ENCODE measurements at places on chromosomes 13 and 19.

DNA sequence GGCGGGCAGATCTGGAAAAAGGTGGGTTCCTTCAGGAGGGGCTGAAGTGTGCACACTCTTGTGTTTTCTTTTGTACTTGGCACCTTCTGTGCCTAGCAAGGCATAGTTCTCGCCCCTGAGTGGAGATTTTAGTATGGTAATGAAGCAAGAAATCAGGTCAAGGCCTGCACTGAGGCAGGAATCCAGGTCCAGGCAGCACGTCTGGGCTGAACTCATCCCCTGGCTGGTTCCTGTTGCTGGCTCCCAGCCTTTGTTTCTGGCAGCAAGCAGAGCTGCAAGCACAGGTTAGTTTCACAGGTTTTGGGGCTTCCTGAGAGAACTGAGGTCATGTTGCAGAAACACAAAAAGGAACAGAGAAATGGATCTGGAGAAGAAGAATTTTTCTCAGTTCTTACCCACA, 21.2 kb downstream of the SIGLEC7 start:
- peaks cover 4% of the 10 kb centered on the region for H3K36me3 ChIP-seq
- no peak for DNase-seq
- H3K4me1 ChIP-seq: peaks cover 63% of the 10 kb centered on the region
- no peak overlapping the region for H3K4me3 ChIP-seq

DNA sequence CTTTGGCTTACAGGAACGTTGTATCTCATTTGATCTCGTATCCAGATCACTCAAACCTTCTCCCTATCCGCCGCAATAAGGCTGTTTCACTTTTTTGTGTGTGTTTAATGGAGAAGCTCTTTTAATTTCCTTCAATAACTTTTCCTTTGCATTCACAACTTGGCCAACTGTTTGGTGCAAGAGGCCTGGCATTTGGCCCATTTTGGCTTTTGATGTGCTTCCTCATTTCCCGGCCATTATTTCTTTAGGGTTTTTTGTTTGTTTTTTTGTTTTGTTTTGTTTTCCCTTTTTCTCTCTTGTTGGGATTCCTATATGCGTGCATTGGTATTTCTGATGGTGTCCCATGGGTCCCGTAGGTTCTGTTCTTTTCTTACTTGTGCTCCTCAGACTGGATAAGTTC, 6.1 kb upstream of the UPF3A start:
- no peak for DNase-seq
- H3K27me3 ChIP-seq: no peaks in the 10 kb centered on the region
- no peak overlapping the region for H3K4me3 ChIP-seq
- H3K36me3 ChIP-seq: peaks cover 50% of the 10 kb centered on the region
- peaks cover 19% of the 10 kb centered on the region for H3K4me1 ChIP-seq

DNA sequence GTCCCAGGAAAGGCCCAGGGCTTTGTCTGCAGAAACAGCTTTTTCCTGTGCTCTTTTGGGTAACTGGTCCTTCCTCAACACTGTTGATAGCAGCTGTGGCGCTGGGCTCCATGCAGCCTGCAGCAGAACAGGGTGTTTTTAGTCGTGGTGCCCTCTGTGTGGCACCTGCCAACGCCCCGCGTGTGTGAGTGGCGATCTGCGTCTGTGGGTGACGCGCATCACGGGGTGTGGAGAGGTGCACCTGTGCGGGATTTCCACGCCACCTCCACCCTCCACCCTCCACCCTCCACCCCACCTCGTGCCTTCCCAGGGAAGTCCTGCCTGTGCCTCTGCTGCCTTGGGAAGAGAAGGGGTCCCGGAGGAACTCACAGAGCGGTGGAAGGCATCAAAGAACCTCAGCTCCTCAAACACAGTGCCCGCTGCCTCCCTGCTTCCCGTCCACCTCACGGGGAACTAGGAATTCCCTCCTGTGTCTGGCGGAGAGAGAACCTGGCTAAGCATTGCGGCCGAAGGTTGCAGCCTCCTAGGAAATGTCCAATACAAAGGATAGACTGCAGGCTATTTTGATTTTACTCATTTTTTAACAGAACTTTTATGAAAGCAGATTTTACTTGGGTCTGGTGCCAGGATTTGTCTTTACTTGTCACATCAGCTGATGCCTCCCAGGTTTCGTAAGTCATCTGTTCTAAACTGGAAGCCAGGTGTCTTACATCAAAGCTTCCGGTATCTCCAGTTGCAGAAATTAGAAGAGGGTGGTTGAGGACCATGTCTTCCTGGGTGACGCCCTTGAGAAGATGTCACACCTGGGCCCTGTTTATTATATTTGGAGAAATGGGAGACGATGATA, 84.0 kb downstream of the ATP11A start:
- DNase-seq: no peak
- H3K27ac ChIP-seq: no peak overlapping the region
- peaks cover 3% of the 10 kb centered on the region for H3K36me3 ChIP-seq
- H3K4me3 ChIP-seq: no peak overlapping the region
- peaks cover under 1% of the 10 kb centered on the region for H3K4me1 ChIP-seq
- no peaks in the 10 kb centered on the region for H3K27me3 ChIP-seq

DNA sequence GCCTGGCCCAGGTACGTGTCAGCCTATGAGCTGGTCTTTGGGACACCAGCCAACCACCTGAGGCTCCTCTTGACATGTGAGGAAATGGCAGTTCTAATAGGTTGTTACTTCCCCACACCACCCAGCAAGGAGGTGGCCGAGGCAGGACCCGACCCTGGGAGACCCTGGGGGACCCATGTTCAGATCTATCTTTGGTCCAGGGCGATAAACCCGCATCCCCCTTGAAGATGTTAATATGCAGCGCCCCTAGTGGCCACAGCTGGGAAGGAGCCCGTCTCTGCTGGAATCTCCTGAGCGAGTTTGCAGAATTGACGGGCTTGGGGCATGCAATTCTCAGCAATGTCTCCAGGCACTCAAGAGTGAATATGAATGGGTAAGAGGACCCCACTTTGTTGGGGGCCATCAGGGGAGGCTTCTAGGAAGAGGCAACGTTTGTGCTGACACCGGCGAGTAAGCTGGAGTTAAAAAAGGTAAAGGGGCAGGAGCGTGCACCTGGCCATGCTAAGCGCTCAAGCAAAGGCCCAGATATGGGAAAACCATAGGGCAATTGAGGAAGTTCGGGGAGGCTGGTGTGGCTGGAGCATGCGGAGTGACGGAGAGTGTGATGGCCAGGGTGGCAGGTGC, 1.5 kb upstream of the MYO1F start:
- H3K27ac ChIP-seq: peak overlapping the region; percentile 24
- H3K27me3 ChIP-seq: peaks cover 3% of the 10 kb centered on the region
- DNase-seq: peak; percentile 85
- peaks cover 34% of the 10 kb centered on the region for H3K36me3 ChIP-seq
- peaks cover 49% of the 10 kb centered on the region for H3K4me1 ChIP-seq
- H3K4me3 ChIP-seq: peak overlapping the region; percentile 29

DNA sequence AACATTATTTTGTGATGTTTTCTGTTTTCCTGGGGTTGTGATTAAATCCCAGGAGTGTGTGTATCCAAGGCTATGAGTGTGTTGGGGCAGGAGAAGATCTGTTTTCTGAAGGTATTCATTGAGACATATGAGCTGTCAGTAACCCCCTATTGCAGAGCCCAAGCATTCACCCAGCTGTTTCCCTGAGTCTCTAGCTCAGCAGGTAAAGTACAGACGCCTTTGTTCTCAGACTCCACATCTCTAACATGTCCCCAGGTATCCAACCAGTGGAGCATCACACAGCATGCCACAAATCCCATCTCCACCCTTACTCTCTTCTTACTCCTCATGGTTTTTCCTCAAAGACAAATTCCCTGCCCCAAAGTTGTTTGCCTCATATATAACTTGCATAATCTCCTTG, 213.6 kb downstream of the PCDH20 start:
- no peak overlapping the region for H3K4me3 ChIP-seq
- no peaks in the 10 kb centered on the region for H3K27me3 ChIP-seq
- no peak overlapping the region for H3K27ac ChIP-seq
- DNase-seq: no peak

- no peak overlapping the region for H3K27ac ChIP-seq
- DNase-seq: no peak
- H3K4me3 ChIP-seq: no peak overlapping the region
Measured at GRCh38 chr13:36356058-36356457, 9.9 kb upstream of the SPART start.

GRCh38 chr19:5108123-5108596, 139.2 kb downstream of the KDM4B start:
- H3K27ac ChIP-seq: no peak overlapping the region
- no peak for DNase-seq
- no peaks in the 10 kb centered on the region for H3K4me1 ChIP-seq

DNA sequence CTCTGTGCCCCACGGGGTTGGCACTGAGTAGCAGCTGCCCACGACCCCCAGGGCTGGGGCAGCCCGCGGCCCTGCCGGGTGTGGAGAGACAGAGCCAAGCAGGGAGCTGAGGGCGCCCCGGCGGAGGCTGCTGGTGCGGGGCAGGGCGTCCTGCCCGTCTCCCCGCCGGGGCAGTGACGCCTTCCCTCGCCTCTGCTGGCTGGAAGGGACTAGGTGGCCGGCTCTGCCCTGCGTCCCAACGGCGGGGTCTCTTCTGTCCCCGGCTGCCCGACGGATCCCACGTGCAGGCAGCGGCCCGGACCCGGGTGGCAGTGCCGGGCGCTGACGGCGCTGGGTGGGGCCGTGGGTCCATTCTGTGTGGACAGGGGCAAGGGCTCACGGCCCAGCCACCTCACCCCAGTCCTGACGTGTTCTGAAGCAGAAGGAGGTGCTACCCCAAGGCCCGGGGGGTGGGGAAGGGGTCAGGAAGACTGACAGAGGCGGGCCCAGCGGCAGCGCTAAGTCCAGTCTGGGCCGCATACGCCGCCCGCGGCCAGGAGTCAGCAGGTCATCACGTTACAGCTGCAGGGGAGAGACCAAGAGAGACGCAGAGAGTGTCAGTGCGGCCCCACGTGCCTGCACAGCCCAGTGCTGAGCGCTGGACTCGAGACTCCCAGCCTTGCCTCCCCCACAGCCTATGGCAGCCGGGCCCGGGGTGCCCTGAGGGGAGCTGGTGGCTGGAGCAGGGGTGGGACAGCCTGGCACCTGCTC, 15.1 kb upstream of the PLPP2 start:
- no peak overlapping the region for H3K27ac ChIP-seq
- no peak overlapping the region for H3K4me3 ChIP-seq
- DNase-seq: no peak
- H3K36me3 ChIP-seq: peaks cover 10% of the 10 kb centered on the region
- H3K27me3 ChIP-seq: no peaks in the 10 kb centered on the region

- peaks cover 37% of the 10 kb centered on the region for H3K36me3 ChIP-seq
- no peak for DNase-seq
- H3K4me1 ChIP-seq: peaks cover 13% of the 10 kb centered on the region
- no peak overlapping the region for H3K4me3 ChIP-seq
- H3K27me3 ChIP-seq: no peaks in the 10 kb centered on the region
- H3K27ac ChIP-seq: peak overlapping the region; percentile 47
Measured at GRCh38 chr19:49832556-49832955, 14.5 kb downstream of the MED25 start.
